PC-9 (cell line): ENCODE measurements at places on chromosomes 1 and 21.

DNA sequence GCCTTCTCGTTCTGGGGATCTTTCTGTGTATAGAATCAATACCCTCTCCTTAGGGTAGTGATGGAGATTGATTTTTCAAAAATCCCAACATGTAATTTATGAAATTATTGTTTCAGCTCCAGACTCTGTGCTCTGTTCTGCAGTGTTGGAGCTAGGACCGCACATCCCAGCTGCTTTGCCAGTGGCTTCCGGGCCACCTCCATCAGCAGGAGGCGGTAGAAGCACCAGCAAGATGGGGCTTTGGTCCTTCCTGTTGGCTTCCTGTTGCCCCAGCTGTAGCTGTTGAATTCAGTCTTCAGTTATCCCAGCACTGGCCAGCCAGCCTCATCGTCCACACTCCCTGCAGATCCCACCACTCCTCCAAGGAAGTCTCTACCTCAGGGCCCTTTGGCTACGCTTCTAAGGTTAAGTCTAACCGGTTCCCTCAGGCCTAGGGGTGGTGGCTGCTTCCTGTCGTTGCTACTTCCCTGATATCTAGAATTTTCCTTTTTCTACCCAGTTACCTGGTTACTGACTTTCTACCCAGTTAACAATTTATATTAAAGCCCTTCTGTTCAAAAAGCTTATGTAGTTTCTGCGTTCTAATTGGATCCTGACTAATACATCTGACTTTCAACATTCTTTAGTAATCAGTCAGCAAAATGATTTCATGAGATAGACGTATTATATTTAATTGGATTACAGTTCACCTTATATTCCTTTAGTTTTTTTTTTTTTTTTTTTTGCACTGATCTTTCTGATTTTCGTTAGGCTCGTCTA is 24.6 kb downstream of the GALNT2 start:
- H3K36me3 ChIP-seq, result no peaks in the 10 kb centered on the region
- H3K4me3 ChIP-seq, result peak overlapping the region; percentile 27; the same call in 1 of the 2 replicates
- peak overlapping the region; percentile 94 for H3K27ac ChIP-seq
- H3K27me3 ChIP-seq, result no peaks in the 10 kb centered on the region
- peaks cover 55% of the 10 kb centered on the region for H3K4me1 ChIP-seq

DNA sequence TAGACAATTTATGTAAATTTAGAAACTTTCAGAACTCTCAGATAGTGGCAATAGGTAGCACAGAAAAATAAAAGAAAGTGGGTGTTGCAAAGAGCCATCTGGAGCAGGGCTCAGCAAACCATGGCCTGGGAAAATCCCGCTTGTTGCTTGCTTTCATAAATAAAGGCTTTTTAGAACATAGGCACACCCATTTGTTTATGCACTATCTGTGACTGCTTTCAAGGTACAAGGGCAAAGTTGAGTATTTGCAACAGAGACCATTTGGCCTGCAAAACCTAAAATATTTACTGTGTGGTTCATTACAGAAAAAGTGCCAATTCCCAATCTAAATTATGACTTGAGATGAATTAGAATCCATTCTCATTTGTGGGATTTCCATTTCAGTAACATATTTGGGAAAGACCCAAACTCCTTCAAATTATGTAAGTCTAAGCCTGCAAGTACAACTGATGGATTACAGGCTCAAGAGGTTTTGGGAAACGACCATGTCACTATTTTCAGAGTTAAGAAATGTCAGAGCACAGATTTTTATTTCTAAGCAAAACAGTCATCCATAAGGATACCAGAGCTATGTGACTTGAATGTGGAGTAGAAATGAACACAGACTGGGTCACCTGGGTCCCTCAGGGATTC is 43.5 kb upstream of the DPT start:
- H3K27ac ChIP-seq, result no peak overlapping the region
- H3K36me3 ChIP-seq, result no peaks in the 10 kb centered on the region
- H3K4me3 ChIP-seq, result no peak overlapping the region
- no peaks in the 10 kb centered on the region for H3K4me1 ChIP-seq

GRCh38 chr1:184840596-184840995 is 85.9 kb upstream of the EDEM3 start:
- DNase-seq, result no peak
- H3K4me1 ChIP-seq, result peaks cover 23% of the 10 kb centered on the region
- no peak overlapping the region for H3K27ac ChIP-seq
- H3K27me3 ChIP-seq, result no peaks in the 10 kb centered on the region
- H3K36me3 ChIP-seq, result no peaks in the 10 kb centered on the region

DNA sequence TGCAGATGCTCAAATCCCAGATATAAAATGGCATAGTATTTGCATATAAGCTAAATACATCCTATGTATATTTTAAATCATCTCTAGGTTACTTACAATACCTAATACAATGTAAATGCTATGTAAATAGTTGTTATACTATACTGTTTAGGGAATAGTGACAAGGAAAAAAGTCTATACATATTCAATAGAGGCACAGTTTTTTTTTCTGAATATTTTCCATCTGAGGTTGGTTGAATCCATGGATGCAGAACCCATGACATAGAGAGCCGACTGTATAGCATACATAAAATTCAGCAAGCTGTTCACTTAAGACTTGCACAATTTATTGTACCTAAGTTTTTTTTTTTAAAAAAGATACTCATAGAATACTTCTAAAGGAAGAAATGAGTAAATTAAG is 6.5 kb downstream of the TAF13 start:
- peaks cover 32% of the 10 kb centered on the region; the same call in 1 of the 2 replicates for H3K36me3 ChIP-seq
- H3K4me1 ChIP-seq, result no peaks in the 10 kb centered on the region
- no peak overlapping the region for H3K27ac ChIP-seq
- DNase-seq, result peak; percentile 12
- no peaks in the 10 kb centered on the region for H3K27me3 ChIP-seq

GRCh38 chr1:229047161-229047839 is 223.6 kb upstream of the RAB4A start:
- peaks cover 62% of the 10 kb centered on the region for H3K27me3 ChIP-seq
- no peak for DNase-seq
- no peaks in the 10 kb centered on the region for H3K36me3 ChIP-seq
- no peak overlapping the region for H3K4me3 ChIP-seq
- H3K4me1 ChIP-seq, result no peaks in the 10 kb centered on the region

DNA sequence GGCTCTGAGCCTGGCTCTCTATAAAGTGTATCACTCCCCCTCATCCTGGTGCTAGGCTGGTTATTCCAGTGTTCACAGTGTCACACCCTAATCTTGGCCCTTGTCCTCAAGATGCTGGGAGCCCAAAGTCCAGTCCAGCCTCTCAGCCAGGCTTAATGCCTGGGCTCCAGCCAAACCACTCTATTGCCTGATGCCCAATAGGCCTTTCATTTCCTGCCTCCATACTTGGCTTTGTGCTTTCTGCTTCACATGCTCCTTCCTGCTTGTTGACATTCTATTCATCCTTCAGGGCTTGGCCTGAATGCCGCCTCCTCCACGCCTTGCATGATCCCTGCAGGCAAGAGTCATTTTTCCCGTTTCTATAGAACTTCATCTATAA is 1.7 kb downstream of the KLHDC8A start:
- H3K27me3 ChIP-seq, result peaks cover 32% of the 10 kb centered on the region
- H3K4me1 ChIP-seq, result 0 out of 2 replicates have a peak, but pooled peaks cover 2% of the 10 kb centered on the region
- DNase-seq, result peak; percentile 44
- H3K27ac ChIP-seq, result no peak overlapping the region
- H3K4me3 ChIP-seq, result no peak overlapping the region
